NCI-H2107 (cell line): ENCODE measurements at places on chromosomes 3 and 15.

DNA sequence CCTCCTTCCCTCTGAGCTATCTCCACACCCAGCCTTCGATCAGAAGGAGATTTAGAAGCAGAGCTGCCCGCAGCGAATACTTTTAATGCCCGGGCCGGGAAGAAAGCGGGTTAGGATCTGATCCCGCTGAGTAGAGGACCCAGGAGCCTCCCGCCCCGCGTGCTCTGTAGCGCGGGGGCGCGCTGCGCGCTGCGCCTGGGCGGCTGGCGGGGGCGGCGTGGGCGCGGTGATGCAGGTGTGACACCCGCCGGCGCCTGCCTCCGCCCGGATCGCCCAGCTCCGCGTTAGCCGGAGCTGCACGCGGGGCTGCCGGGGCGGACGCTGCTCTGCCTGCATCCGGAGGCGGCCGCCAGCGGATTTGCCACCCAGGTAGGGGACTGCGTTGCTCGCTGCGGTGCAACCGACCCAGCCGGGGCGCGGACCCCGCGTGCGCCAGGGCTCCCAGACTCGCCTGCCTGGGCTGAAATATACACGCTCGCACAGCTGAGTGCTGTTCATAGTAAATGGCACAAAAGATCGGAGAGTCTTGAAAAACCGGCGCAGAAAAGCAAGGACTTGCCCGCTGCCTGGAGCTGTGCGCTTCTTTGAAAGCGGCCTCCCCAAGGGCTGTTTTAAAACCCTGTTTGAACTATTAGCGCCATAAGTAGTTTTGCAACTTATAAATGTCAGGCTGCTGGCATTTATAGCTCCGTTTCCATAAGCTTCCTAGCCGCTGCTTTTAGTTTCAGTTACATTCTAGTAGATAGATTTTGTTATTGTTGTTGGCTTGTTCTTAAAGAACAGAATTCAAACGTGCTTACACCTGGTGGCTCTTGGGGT is at the start of gene SV2B:
SV2B (plus strand) TSS at position 263 of the 819 bp plus-strand sequence. CDS start 126,007 bp downstream, outside the sequence.
- DNase-seq: no peak

- no peak for DNase-seq
These were observed 81.6 kb upstream of the HERC1 start for GRCh38 chr15:63915209-63915872.

DNA sequence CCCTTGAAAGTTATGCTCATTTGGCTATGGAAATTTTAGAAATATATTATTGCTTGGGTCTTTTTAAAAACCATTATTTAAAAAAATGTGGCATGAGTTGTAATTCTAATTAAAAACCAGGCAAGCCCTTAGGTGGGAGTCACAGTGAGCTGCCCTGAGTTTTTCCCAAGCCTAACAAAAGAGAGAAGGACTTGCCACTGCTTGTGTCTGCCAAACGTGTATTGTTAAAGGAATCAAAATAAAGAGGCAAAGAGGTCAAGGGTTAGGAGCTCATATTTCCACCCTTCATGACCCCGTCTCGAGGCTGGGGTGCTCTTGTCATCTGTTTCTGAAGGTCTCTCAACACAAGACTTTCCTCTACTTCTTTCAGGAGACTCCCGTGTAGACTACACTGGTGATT is 321.1 kb downstream of the ZIC1 start:
- no peak for DNase-seq

GRCh38 chr15:89664441-89665350 is 9.4 kb upstream of the KIF7 start:
- DNase-seq: no peak
